NCI-H187 (cell line): ENCODE measurements at places on chromosomes 12 and 14.
A peak's percentile ranks its signal among the peaks of the same experiment; 100 is the strongest.

GRCh38 chr12:67630373-67631088, 18.0 kb upstream of the DYRK2 start:
- DNase-seq = no peak

DNA sequence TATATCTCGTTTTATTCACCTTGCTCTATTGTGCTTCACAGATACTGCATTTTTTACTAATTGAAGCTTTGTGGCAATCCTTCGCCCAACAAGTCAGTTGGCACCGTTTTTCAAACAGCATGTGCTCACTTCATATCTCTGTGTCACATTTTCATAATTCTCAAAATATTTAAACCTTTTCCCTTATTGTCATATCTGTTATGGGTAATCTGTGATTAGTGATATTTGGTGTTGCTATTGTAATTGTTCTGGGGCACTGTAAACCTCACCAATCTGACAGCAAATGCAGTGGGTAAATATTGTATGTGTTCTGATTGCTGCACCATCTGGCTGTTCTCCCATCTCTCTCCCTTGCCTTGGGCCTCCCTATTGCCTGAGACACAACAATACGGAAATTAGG, 191.3 kb downstream of the BTG1 start:
- no peak for DNase-seq

DNA sequence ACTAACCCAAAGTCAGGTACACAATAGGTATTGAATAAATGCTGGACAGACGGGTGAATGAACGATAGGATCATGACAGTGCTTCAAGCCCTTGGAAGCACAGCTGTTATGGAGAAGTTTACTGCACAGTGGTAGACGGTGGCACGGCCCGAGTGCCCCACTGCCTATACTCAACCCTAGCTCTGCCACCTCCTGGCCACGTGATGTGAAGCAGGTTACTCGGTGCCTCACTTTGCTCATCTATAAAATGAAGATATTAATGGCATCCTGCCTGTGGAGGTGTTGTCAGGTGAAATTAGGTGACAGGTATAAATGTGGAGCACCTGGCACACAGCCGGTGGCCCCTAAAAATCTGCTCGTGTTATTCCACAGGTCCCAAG, 5.8 kb downstream of the ASB2 start:
- DNase-seq = no peak

- DNase-seq = no peak
These were observed 19.0 kb downstream of the EML1 start for GRCh38 chr14:99812096-99812750.

DNA sequence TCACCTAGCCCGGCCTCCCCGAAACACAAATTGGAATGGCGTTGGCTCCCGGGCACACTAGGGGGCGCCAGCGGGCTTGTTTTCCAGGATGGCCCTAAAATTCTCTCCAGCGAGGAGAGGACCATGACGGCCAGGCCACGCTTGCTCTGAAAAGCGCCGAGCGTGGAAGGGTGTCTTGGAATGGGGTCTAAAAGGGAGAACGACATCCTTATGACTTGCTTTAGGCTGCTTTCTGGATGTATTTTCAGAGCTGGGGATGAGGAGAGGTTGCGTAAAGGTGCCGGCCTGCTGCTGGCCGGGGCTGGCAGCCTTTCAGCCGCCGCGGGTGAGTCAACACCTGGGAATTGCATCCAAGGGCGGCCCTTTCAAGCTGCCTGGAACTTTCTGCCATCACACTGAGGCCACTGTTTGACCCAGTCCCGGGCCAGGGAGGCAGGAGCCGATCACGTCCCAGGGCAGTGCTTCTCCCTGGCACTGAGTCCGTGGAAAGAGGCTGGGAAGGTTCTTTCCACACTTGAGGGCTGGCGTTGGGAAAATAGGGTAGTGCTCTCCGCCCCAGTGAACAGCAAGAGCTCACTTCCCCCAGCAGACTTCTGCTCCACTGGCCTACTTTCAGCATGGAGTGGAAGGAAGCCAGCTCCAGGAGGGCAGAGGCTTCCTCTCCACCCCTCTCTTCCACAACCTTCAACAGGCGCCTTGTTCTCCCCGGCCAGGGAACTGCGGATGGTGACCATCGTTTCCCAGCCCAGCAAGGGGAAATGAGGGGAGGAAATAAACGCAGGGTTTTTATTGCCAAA, 216.2 kb downstream of the TTC8 start:
- DNase-seq = peak; percentile 81

DNA sequence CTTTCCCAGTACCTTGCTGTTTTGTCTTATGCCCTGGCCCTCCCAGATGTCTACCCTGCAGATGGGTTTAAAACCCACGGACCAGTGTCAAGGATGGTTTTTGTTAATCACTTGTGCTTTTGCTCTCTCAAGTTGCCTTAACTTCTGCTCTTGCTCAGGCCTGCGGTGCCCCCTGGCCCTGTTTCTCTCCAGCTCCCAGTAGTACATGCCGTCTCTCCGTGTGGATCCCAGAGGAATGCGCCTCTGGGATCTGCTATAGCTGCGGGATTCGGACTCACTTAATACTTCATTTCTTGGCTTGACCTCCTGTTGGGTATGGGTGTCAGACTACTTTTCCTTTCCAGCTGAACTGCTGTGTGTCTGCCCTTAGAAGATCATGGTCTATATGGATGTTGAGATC, 14.5 kb downstream of the PLEKHG3 start:
- no peak for DNase-seq

GRCh38 chr12:94171595-94171930, 23.2 kb downstream of the PLXNC1 start:
- no peak for DNase-seq
